Aorta (tissue), 5 donors: ENCODE measurements at places on chromosomes 2 and 18. TPM values are rescaled to one million over a fixed set of nuclear protein-coding genes. Genes with fewer than 3 reads are reported as not detected.

ASNSD1 gene
- 30.2 TPM for total RNA-seq

DNA sequence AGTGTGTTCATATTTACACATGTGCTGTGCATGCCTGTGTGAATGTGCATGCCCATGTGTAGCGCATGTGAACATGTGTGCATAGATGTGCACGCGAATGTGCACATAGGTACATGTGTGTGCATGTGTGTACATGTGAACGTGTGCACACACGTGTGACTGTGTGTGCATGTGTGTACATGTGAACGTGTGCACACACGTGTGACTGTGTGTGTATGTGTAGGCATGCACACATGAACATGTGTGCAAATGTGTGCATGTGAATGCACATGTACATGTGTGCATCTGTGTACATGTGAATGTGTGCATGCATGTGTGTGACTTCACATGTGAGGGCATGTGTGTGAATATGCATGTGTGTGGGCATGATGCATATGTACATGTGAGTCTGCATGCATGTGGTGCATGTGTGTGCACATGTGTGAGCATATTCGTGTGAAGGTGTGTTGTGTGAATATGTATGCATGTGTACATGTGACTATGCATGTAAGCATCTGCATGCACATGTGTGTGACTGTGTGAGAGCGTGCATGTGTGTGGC lies 122.4 kb downstream of the PTGR3 start:
- no peaks in the 10 kb centered on the region for H3K27me3 ChIP-seq
- no peaks in the 10 kb centered on the region for H3K4me1 ChIP-seq
- H3K27ac ChIP-seq, result no peak overlapping the region
- no peak for DNase-seq

GRCh38 chr18:76791642-76792041 lies 30.7 kb upstream of the ZNF236 start:
- H3K36me3 ChIP-seq, result no peaks in the 10 kb centered on the region
- no peaks in the 10 kb centered on the region for H3K4me1 ChIP-seq
- H3K27me3 ChIP-seq, result no peaks in the 10 kb centered on the region
- DNase-seq, result no peak
- no peak overlapping the region for H3K4me3 ChIP-seq
- H3K27ac ChIP-seq, result no peak overlapping the region

GRCh38 chr2:38697116-38697840 lies 31.4 kb downstream of the GALM start:
- DNase-seq, result no peak
- no peaks in the 10 kb centered on the region for H3K4me1 ChIP-seq
- no peak overlapping the region for H3K27ac ChIP-seq
- no peaks in the 10 kb centered on the region for H3K27me3 ChIP-seq

- H3K27ac ChIP-seq, result no peak overlapping the region
- no peaks in the 10 kb centered on the region for H3K27me3 ChIP-seq
- H3K36me3 ChIP-seq, result peaks cover 35% of the 10 kb centered on the region
Observed at GRCh38 chr2:218276986-218277755, 6.9 kb downstream of the PNKD start.
